Stimulated activated effector memory CD8-positive, alpha-beta T cell treated with anti-CD3 and anti-CD28 coated beads, Interleukin-12 subunit alpha, Interleukin-12 subunit beta, amount 100 ng/mL, for 72 hours (primary cell): ENCODE measurements at places on chromosomes 1 and 21.

DNA sequence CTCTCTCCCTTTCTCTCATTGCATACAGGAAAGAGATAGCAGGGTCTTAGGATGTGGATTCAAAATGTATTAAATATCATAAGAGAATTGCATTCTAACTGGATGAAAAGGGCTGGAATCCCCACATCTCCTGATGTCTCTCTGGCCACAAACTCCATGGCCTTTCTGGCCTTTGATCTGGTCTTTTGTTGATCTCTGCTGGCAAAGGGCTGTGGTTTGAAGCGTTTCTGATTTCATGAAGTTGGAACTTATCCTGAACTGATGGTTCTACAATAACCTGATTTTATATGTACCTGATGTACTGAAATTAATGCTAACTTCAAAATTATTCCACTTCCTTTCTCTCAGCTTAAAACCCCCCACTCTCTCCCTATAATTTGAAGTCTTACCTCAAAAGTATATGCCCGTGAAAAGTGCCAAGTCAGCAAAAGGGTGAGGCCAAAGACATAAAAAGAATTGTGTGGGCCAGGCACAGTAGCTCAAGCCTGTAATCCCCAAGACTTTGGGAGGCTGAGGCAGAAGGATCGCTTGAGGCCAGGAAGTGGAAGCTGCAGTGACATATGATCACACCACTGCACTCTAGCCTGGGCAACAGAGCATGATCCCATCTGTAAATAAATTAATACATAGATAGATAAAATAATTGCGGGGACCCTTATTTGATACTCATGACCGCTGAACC lies 6.4 kb upstream of the KIF14 start:
- DNase-seq: no peak

GRCh38 chr1:41689558-41689981 lies 205.1 kb upstream of the EDN2 start:
- DNase-seq: no peak

DNA sequence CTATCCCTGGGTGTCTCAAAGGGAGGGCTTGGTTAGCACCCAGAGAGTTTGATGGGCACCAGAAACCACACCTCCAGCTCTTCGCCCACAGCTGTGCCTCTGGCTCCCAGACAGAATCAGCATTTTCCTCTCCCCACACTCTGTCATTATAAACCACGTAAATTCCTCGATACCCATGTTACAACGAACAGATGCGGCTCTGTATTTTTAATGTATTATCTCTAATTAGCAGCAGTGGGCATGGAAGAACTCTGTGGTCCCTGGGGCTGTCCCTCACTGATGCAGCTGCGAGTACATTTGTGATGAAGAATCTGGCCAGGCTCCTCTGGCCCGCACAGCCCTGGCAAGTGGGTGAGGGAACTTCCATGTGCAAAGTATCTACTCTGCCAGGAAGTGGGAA lies 10.8 kb downstream of the HMGB4 start:
- no peak for DNase-seq

GRCh38 chr1:85406887-85407533 lies 57.9 kb downstream of the DDAH1 start:
- DNase-seq: no peak

DNA sequence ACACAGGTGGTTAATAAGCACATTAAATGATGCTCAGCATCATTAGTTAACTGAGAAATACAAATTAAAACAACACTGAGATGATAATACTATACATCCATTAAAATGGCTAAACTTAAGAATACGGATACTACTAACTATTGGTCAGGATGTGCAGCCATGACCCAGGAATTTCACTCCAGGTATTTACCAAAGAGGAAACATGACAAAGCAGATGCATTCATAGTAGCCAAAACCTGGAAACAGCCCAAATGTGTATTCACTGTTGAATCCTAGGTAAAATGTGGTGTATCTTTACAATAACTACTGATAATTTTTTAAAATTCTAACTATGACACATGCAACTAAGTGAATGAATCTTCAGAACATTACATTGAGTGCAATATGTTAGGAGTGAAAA lies 73.0 kb downstream of the PTPRC start:
- DNase-seq: no peak

GRCh38 chr1:11326070-11326469 lies 53.1 kb downstream of the UBIAD1 start:
- DNase-seq: no peak

GRCh38 chr1:34822202-34822601 lies 29.4 kb downstream of the GJA4 start:
- DNase-seq: no peak
